ENCODE measurements at places on chromosomes 2 and 18.

DNA sequence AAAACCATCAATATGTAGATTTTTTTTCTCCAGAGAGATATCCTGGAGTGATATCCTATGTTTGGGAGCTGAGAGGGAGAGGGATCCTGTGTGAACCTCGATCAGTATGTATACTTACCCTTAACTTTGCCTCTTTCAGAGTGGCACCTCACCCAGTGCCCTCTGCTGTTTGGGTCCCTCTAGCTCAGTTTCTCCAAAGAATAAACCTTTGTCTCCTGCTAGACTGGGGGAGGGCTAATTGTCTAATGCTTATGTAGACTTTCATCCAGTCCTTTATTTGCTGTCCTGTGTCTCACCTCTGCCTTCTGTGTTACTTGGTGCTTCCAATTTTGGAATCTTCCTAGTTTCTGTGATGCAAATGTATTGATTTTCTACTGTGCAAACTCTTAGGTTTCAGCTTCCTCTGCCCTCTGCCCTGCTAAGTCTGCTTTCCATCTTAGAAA lies 48.4 kb downstream of the MTX2 start:
- no peak for DNase-seq

DNA sequence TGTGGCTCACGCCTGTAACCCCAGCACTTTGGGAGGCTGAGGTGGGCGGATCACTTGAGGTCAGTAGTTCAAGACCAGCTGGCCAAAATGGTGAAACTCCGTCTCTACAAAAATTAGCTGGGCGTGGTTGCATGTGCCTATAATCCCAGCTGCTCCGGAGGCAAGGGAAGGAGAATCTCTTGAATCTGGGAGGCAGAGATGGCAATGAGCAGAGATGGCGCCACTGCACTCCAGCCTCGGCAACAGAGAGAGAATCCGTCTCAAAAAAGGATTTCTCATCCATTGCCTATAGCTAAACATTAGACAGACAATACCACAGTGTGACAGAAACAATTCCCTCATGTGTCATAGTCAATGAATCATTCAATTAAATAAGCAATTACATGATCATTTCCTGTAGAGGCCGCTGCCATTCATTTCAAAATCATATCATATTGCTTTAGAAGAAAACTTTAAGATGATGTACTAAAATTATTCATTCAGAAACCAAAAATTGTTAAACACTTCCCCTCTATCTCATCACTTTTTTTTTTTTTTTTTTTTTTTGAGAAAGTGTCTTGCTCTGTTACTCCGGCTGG lies 69.5 kb upstream of the TGIF1 start:
- DNase-seq: no peak

DNA sequence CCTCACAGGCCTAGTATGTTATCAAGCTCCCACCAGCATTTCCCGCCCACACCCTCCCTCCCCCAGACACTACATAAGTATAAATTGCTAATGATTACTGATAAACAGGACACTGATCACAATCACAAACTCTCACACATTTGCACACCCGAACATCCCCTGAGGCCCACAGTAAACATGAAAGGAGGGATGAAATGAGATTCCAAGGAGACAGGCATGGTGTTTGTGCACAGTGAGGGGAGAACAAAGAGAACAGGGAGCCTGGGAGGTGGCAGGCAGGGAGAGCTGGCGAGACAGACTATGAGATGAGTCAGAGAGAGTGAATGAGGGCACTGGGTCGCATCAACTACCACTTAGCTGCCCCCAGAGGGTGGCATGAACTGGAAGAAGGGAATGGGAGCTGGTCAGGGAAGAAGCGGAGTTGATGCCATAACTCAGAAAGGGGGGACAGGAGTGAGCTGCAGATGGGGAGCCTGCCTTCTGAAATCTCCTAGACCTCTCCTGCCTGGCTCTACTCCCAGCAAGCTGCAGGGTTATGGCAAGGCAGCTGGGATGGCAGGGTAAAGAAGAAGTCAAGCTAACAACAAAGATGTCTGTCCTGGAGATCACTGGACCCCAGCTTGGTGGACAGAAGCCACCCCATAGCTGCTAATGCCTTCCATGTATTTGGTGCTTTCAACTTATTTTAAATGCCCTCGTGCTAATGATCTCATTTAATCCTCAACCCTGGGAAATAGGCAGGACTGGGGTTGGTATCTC lies 5.1 kb downstream of the KIF3C start:
- DNase-seq: no peak

GRCh38 chr2:217061916-217062505 lies 202.1 kb upstream of the TNP1 start:
- no peak for DNase-seq

- peak; percentile 79 for DNase-seq
Observed at GRCh38 chr2:199485732-199486335, 28.1 kb upstream of the SATB2 start.

- DNase-seq: no peak
Observed at GRCh38 chr2:70560442-70560841, 6.8 kb upstream of the TGFA start.

DNA sequence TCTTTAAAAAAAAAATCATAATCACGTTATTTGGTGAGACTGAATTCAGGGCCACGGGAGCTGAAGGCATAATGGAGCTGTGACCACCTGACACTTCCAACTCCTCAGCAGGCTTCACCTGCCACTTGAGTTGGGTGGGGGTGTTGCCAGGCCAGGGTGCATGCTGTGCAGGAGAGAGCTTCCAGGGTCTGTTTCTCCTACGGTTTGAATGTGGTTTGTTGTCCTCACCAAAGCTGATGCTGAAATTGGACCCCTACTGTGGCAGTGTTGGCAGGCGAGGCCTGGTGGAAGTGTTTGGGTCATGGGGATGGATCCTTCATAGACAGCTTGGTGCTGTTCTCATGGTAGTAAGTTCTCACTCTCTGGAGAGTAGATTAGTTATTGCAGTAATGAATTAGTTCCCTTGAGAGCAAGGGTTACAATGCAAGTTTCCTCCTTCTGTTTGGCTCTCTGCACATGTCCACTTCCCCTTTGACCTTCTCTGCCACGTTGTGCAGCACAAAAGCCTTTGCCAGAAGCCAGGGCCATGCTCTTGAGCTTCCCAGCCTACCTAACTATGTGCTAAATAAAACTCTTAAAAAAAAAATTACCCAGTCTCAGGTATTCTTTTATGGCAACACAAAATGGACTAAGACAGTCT lies 38.3 kb upstream of the ANKRD44 start:
- no peak for DNase-seq
